ENCODE measurements at places on chromosomes 12 and 14.

- no peak for DNase-seq
Observed at GRCh38 chr12:62643486-62643885, 176.9 kb downstream of the MON2 start.

- no peak for DNase-seq
Observed at GRCh38 chr14:59161561-59162175, 26.8 kb upstream of the DAAM1 start.

- no peak for DNase-seq
Observed at GRCh38 chr12:34386016-34386415, 363.7 kb downstream of the ALG10 start.

DNA sequence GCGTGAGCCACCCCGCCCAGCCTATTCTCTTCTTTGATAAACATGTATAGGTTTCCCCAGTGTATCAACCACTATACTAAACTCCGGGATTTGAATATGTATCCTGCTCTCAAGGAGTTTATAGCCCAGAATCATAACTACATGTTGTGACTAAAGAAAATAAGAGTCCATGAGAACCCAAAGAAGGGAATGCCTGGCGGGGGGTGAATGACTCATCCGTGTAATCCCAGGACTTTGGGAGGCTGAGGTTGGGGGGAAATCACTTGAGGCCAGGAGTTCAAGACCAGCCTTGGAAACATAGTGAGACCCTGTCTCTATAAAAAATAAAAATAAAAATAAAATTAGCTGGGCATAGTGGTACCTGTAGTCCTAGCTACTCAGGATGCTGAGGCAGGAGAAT is 57.2 kb downstream of the SIX6 start:
- no peak for DNase-seq

GRCh38 chr14:49033131-49033530 is 553.0 kb downstream of the RPS29 start:
- DNase-seq: no peak

- DNase-seq: no peak
Observed at GRCh38 chr14:68682166-68683103, 110.4 kb downstream of the ZFP36L1 start.

DNA sequence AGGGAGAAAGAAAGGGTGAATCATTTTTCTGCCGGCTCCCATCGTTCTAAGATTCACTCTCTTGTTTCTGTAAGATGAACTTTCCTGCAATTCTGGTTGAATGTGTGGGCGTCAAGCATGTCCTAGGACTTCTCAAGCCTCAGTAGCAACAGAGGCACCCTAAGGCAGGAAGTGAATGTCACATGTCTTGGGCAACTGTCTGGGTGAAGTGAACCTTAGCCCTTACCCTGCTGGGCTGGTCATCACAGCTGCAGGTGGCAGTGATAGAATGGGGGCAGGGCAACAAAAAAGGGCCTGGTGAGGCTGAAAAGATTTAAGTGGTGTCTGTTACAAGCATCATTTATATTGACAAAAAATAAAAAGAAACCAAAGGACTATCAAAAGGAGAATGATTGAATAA is 45.9 kb upstream of the CAND1 start:
- no peak for DNase-seq

DNA sequence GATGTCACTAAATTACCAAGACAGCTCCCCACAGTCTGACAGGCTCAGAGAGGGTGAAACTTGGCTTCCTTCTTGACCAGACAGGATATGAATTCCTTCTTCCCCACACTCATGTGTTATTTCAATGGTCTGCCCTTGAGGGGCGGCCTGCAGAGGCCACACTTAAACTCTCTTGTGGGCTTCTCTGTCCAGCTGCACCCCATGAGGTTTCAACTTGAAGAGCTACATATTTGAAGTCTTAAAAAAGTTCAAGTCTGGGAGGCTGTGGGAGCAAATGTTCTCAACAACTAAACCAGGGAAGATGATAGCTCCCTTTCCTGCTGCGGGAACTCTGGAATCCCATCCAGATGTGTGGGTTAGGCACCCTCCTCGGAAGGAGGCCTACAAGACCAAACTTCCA is 98.3 kb downstream of the TTC7B start:
- no peak for DNase-seq

- no peak for DNase-seq
Observed at GRCh38 chr14:59333235-59333634, 131.9 kb downstream of the GPR135 start.

GRCh38 chr14:77208291-77208978 is 26.8 kb downstream of the TMEM63C start:
- DNase-seq: peak; percentile 24
